Uterus (tissue), 4 donors: ENCODE measurements at places on chromosomes 4 and X. TPM values are rescaled to one million over a fixed set of nuclear protein-coding genes. Genes with fewer than 3 reads are reported as not detected.

DNA sequence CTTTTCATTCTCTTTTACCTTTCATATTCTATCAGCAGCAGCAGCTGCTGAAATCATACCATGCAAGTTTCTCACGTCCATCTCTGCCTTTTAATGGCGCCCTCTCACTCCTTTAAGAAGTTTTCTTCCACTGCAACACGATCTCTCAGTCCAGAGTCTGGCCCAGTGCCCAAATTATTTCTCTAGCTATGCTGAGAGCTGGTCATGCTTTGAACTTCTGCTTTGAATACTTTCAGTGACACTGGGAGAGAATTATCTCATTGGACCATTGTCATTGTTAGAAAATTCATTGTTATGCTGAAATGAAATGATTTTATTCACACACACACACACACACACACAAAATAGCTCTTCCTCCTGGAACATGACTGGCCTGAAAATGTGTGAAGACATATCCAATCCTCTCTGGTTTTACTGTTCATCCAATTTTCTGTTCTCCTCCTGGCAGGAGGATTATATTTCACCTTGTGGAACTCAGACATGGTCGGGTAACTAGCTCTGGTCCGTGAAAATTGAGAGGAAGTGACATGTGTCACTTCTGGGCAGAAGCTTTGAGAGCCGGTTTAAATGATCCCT lies 1.3 kb upstream of the PDHA1 start:
- DNase-seq, result no peak

DNA sequence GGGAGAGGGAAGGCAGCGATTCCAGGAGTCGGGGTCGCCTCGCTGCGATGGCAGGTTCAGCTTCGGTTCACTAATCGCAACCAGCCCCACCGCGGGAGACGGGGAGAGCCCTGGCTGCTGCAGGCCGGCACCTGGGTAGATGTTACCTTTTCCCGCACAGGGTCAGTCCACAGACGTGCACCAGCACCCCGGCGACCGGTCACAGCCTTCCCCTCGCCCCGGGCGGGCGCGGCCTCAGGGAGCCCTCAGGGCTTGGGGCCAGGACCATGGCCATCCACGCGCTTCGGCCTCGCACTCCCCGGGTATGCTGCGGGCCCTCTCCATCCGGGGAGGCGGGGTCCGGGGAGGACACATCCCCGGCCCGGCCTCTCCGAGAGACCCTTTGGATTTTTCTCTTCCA lies 26.1 kb upstream of the EXOC1L start:
- no peak for DNase-seq

DNA sequence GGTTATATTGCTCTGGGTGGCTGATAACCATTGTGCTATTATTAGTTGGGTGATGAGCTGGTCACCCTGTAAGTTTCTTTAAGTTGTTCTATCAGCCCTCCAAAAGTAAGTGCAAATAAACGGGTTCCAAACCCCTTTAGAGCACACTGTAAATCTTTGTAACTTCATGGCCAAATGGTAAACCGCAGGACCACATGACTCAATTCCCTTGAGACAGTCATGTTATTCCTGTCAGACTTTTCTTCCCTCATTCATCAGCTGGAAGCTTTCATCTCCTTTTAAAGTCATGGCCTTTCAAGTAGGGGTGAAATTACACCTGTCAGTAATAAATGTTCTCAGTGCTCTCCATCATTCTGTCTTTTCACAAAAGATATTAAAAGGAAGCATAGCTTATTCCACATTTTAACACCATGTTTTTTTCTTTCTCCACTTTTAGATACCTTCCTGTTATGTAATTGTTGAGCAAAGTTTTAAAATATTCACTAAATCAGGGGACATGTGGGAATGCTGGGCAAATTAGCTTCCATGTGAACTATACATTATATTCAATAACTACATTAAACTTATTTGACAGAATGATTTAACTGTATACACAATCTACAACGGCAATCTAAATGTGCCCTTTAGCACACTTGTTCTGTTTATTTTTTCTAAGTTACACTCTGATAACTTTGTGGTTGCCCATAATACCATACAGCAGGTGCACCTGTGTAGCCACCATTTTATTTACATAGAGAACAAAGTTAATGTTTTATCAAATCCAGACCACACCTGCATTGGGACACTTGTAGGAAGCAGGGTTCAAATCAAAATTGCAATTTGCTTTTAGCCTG lies 275.5 kb downstream of the CFAP299 start:
- no peak for DNase-seq

- no peak for DNase-seq
Measured at GRCh38 chr4:57303012-57303751, 193.0 kb upstream of the IGFBP7 start.

The RIPPLY1 gene
- not detected for total RNA-seq

The GLUD2 gene
- 5.4 TPM for total RNA-seq

DNA sequence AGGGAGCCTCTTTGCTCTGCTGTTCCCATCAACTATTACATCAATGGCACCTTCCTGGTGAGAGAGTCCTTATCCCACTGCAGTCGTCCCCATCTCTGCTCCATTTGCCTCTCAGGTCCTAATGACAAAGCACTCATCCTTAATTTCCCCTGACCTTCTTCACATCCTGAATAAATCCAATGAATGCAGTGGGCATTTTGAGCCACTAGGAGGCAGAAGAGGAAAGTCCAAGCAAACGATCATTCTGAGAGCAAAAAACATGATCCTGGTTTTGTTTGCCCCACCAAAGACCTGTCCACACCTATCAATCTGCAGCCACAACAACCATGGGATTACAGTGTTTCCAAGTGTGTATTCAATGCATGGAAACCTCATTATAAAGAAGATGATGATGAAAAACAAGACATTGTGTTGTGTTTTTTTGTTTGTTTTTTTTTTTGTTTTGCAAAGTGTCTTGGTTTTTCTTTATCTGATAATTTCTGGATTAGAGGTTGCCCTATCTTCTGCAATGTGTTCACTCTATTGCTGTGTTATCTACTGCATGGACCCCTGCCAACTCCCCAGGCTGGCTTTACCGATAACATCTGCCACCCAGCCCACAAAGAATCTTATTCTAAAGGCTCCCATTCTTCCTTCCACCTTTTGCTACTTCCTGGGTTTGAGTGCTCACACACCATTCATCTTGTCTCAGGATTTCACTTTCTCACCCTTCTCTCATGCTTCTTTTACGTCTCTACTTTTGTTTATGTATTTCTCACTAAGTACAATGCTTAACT lies 207.2 kb downstream of the NLGN4X start:
- no peak for DNase-seq

The DCAF12L1 gene
- not detected for total RNA-seq

The F8A3 gene
- total RNA-seq, result 8.2 TPM

GRCh38 chr4:86895692-86896488 lies 3.7 kb upstream of the C4orf36 start:
- no peak for DNase-seq

DNA sequence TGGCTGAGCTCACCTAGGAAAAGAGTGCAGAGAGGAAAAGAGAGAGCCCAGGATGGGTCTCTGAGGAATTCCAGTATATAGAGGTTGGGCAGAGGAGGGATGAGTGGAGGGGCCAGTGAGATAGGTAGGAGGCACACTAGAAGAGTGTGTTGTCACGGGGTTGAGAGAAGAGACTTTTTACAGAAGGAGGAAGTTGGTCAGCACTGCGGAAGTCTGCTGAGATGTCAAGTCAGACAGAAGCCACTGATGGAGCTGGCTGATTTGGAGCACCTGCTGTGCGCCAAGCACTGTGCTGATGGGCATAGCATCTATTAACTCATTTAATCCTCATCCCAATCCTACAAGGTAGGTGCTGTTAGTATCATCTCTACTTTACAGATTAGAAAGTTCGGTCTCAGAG lies 60.4 kb downstream of the EFNB1 start:
- no peak for DNase-seq

The GPR173 gene
- 0.51 TPM for total RNA-seq

GRCh38 chr4:74504212-74504611 lies 59.3 kb downstream of the AREG start:
- no peak for DNase-seq

The GSX2 gene
- total RNA-seq, result not detected

DNA sequence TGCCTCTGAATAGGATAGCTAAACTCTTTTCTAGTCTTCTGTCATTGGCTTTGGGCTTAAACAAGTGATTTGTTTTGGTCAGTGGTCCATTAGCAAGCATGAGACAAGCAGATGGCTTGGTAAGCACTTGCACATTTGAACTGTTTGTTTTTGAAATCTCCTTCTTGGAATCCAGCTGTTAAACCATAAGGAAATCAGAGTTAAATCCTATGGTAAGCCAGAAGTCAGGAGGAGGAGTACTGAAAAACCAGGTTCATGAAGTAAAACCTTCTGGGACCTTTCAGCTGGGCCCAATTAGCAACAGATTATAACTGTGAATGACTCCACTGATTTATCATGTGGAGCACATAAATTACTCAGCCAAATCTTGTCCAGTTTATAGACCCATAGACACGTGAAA lies 1042.5 kb upstream of the PABPC4L start:
- no peak for DNase-seq

DNA sequence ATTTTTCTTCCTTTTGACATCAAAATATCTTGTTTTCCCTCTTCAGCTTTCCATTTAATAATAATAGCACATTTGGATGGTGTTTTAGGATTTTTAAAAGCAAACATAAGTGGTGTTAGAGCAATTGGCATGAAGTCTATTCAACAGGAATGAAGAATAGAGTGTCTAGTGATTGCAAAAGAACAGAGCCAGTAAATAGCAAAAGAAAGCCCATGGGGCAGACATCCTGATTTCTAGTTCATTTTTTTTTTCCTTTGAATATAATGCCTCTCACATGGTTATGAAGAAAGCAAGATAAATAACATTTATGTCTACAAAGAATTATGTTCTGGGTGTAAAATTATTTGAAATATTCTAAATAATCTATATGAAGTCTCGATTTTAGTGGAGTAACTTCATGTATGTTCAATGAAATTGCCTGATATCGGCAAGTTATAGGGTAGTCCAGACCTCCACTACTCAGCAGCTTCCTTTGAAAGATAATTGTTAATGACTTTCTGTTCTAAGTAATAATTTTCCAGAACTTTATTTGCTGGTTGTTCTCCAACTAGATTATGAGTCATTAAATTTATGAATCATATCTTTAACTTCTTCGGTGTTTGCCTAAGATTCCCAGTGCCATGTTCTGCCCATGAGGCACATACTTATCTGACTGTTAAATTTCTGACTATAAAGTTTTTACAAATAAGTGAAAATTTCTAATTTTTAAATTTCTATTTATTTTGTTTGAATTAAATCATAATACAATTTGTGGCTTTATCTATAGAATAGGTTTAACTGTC lies 587.9 kb downstream of the TLL1 start:
- DNase-seq, result no peak

The FAM184B gene
- total RNA-seq, result not detected

The CCNA2 gene
- total RNA-seq, result 39.8 TPM

DNA sequence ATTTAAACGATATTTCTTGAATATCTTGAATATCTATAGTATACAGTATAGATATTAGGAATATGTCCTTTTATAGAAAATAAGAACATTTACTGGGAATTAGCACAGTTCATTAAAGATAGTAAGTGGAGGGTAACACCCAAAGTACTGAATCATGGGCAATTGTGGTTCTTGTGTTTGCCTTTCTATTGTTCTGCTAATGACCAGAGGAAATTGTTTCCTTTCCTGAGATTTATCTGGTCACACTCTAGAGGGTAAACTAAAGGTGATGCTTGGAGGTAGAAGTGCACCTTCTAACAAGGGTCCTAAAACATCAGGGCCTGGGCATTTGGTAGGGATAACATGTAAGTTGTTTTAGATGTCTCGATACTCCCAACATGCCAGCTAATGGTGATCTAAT lies 241.3 kb upstream of the SFRP2 start:
- DNase-seq, result no peak

DNA sequence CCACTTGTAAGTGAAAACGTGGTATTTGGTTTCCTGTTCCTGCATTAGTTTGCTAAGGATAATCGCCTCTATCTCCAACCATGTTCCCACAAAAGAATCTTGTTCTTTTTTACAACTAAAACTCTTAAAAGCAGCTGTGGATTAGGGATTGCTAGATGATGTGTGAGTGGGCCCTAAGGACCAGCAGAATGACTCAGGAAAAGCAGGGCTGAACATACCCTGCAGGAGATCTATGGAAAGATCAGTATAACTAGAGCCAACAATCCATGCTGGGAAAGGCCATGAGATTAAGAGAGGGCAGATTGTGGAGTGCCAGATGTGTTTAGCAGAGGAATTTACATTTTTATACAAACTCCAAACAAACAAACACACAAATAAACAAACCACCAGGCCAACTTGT lies 128.4 kb upstream of the TMEM164 start:
- DNase-seq, result no peak

The PCDH19 gene
- 4.2 TPM for total RNA-seq

GRCh38 chr4:45467157-45467556 lies 656.7 kb downstream of the GABRG1 start:
- no peak for DNase-seq
